ENCODE measurements at places on chromosomes 1 and 21.

DNA sequence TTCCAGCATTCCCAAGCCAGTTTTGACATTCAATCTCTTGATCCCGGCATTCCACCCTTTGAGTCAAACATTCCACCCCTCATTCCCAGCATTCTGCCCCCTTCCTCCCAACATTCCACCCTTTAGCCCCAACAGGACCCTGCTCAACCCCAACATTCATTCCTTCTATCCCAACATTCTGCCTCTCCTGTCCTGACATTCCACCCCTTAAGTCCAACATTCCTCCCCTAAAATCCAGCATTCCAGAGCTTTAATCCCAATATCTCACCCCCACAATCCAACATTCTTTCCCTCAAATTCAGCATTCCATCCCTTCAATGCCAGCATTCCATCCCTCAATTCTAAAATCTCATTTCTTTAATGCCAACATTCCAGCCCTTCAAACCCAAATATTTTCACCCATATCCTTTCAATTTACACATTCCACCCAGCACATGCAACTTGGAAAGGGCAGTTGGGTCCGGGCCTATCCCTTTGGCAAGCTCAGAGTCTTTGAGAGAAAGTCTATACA, 22.9 kb downstream of the DDX20 start:
- no peak for DNase-seq

GRCh38 chr1:244084763-244085162, 33.7 kb downstream of the ZBTB18 start:
- no peak for DNase-seq

DNA sequence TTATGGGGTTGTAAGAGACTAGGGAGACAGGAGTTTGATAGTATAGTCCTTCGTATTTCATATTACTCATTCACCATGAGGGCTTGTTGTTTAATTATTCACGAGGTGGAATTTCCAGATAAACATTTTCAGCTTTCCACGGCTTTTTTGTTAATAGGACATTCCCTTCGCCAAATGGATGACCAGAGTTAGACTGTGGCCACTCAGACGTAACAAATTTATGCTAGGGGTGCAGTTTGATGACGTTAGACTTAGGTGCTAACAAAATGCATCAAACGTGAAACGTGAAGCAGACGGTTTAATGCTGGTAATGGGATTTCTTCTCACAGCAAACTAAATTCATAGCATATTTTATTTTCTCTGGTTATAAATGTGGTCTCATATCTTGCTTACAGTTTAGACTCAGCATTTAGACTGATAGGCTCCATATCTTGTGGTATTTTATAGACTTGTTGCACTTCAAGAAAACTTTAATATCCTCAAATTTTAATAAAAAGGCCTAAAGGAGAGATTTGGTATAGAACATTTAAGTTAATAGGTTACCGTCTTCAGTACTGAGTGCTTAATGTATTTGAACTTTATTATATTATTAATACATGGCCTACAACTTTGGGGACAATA, 2.3 kb downstream of the DHX9 start:
- no peak for DNase-seq

DNA sequence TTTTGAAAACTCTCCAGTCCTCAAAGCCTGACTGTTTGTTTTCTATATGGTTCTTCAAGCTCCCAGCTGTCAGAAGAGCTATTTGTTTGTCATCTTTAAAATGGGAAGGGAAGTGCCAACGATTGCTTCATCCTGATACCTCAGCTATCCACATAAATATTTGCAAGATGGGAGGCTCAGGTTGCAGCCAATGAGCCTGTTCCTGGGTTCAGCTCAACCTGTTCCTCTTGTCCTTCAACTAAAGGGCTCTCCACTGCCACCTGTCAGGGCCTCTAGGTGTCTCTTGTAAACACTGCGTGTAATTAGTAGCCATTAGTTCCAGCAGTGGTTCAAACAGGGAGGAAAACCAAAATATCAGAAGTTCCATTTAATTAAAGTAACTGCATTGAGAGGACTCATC, 445.1 kb downstream of the AJAP1 start:
- no peak for DNase-seq

GRCh38 chr1:50103615-50104081, 5.1 kb upstream of the ELAVL4 start:
- no peak for DNase-seq

- DNase-seq, result no peak
These were observed 7.6 kb upstream of the NFASC start for GRCh38 chr1:204863024-204863423.

DNA sequence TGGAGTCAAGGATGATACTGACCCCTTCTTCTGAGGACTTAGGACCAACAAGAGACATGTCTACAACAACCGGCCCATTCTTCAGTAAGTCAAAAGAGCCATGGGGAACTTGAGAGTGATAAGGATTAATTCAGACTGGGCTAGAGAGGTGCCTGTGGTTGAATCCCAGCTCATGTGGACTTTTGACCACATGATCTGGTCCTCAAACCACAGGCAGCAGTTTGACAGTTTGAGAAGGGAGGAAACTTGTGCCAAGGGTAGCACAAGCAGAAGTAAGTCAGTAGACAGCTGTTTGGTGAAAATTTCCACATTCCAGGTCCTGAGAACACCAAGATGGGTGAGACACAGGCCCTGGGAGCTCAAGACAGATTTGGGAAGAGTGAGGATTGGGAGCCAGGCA, 19.8 kb downstream of the SH3BP5L start:
- no peak for DNase-seq

DNA sequence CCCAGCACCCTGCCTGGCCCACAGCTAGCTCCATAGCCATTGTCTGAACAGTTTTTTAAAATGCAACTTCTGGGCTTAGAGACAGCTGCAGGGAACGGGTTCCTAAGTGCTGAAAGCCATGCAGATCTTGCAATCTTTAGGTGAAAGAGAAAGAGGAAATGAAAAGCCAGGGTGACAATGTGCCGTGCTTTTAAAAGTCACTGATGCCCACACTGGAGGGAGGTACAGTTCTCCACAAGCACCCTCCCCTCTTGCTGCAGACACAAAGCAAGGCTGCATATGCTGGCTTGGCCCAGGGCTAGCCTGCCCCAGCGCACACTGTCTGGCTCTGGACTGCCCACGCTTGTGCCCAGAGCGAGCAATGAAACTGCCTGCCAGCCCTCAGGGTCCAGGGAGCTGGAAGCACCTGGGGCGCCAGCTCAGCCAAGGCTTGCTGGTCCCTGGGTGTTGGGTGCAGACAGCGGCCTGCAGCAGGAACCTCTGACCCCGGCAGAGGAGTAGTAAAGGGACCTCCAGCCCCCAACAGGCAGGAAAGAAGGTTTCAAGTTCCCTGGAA, 70.4 kb downstream of the AJAP1 start:
- DNase-seq, result no peak

- no peak for DNase-seq
These were observed 83.3 kb downstream of the MAP3K7CL start for GRCh38 chr21:29213513-29214385.

DNA sequence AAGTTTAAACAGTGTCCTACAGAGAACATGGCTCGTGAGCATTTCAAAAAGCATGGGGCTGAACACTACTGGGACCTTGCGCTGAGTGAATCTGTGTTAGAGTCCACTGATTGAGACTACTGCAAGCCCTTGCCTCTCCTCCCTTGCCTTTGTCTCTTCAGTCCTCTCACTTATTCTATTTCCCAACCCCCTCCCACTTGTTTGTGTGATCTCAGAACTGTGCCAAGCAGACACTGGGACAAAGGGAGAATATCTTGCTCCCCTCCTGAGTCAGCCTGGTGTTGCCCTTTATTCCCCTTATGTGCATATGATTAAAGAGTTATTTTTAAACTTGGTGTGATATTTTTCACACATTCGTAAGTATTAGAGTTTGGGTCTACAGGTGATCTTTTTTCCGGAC, 11.1 kb upstream of the RPRD2 start:
- DNase-seq, result no peak

- DNase-seq, result no peak
These were observed 8.2 kb downstream of the TMCC2 start for GRCh38 chr1:205235951-205236350.

DNA sequence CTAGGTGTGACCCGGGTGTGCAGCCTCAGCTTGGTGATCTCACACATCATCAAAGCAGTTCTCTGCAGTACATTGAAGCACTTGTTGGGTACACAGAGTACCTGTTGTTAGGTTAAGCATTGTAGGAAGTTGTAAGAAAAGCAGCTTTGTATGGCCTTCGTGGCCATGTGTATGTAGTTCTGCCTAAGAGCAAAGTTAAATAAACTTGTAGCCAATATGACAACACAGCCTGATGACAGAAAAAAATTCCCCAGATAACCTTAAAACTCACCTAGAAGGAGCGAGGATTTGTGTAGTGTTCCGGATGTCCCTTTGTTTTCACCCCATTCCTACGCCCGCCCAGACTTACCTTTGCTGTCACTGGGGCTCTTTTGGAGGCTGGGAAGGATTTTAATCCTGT, 48.0 kb downstream of the DISC1 start:
- no peak for DNase-seq

GRCh38 chr21:45578176-45578801, 36.0 kb upstream of the SLC19A1 start:
- no peak for DNase-seq

DNA sequence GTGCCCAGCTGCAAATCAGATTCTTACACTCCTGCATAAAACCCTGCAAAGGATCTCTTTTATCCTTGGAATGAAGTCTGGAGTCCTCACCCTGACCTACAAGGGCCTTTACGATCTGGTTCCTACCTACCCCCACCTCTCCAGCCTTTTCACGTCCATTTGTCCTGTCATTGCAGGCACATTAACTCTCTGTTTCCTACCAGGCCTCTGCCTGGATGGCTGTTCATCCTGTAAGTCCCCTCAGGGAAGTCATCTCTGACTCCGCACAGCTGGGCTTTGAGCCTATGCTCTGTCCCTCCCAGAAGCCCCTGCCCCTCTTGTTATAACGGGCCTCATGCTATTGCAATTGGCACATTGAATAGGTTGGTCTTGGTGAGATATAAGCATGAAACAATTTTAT, 96.8 kb upstream of the USP24 start:
- DNase-seq, result no peak

DNA sequence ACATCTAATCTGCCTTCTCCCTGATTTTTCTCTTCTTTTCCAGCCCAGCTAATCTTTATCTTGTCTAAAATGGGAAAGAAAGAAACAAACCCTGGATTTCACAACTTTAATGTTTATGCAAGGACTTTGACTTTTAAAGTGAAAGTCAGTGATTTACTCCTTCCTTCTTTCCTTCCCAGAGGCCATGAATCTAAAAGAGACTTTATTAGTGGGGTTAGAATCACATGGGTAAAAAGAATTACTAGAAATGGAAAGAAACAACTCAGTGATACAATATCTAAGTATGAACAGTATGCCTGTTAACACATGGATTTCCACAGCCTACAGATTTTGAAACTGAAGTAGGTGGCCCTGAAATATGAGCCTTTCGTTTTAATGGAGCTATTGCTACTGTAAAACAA, 59.8 kb upstream of the KCNK2 start:
- DNase-seq, result no peak

GRCh38 chr1:33099290-33100118, 18.6 kb downstream of the AZIN2 start:
- peak; percentile 73 for DNase-seq

- no peak for DNase-seq
These were observed 217.4 kb upstream of the RUNX1 start for GRCh38 chr21:35266546-35266945.

DNA sequence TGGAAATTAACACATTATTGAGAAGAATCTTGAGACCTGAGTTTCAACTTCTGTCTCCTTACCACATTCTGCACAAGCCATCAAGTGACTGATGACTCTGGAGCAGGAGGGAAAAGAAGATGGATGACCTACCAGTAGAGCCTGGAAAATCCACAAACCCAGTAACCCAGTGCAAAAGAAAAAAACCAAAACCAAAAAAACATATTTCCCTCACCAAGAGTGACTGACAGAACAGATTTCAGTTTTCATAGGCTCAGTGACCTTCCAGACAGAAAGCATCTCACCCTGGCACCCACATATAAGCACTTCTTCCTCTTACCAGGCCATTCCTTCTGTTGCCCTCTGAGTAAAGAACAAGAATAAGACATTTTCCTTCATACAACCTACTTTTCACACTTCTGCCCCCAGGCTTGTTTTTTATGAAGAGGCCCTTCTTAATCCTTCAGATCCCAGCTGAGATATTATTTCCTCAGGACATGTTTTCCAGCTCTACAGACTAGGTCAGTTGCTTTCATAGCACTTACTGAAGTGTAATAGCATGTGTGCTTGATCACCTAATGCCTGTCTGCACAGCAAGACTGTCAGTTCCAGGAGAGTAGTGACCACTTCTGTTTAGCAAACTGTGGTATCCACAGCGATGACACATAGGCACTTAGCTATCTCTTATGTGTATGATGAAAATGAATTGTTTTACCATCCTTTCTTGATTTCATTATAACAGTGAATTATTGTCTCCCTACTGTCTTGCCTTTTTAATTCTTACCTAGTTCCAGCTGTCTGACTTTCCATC, 4.0 kb downstream of the TSACC start:
- DNase-seq, result no peak

- DNase-seq, result no peak
These were observed 29.7 kb downstream of the FAM151A start for GRCh38 chr1:54593571-54594160.

- DNase-seq, result no peak
These were observed 610 bp downstream of the SCYL3 start for GRCh38 chr1:169892927-169893644.

DNA sequence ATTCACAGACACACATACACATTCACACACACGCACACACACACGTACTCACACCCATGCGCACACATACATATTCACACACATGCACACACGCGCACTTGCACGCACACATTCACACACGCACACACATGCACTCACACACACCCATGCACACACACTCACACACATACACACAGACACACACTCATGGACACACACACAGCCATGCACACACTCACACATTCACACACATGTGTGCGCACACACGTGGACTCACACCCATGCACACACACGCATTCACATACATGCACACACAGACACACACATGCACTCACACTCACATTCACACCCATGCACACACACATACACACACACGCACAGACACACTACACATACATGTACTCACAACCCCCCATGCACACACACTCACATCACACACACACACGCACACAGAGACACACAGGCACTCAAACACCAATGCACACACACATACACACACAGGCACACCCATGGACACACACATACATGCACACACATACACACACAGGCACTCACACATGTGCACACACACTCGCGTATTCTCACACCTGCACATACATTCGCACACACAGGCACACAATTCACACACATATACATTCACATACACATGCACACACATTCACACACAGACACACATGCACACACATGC, 589.1 kb downstream of the PTPRU start:
- DNase-seq, result no peak

Measured in stimulated activated naive CD8-positive, alpha-beta T cell treated with anti-CD3 and anti-CD28 coated beads, Interleukin-15, Interleukin-2, amounts not matched to agents 100 U/mL and 50 U/mL, for 24 hours (primary cell).